Prostate gland (tissue), 2 donors: ENCODE measurements at places on chromosomes 6 and 20.

GRCh38 chr6:63816982-63817436, 181.4 kb downstream of the PHF3 start:
- no peak for DNase-seq

- DNase-seq: no peak
Measured at GRCh38 chr6:110348961-110349690, 9.0 kb downstream of the METTL24 start.

- no peak for DNase-seq
Measured at GRCh38 chr20:37311710-37312355, 22.4 kb downstream of the MANBAL start.

DNA sequence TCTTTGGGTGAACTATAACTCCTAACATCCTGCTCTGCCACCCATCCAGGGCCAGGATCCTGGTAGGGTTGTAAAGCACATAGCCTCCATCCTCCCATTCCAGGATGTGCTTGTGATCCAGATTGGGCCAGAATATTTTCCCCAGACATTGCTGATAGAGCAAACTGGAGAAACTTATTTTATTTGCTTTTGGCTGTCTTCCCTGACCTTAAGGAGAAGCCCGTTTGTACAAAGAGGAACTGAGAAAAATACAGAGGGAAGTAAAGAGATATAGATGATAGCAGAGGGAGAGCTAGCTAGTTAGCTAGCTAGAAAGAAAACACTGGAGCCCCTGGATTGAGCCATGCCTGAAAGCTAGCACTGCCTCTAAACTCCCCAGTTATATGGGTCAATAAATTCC, 9.0 kb upstream of the HDAC2 start:
- DNase-seq: no peak

- DNase-seq: no peak
Measured at GRCh38 chr20:45579184-45579583, at the start of gene WFDC8. TSS of gene WFDC8 (minus strand) at chr20:45579284. CDS start at chr20:45579247, 37 bp downstream.

GRCh38 chr6:132666118-132666517, 7.1 kb upstream of the TAAR1 start:
- no peak for DNase-seq

- no peak for DNase-seq
Measured at GRCh38 chr20:62650551-62651284, 8.4 kb downstream of the SLCO4A1 start.

- no peak for DNase-seq
Measured at GRCh38 chr6:105495515-105495914, 92.6 kb upstream of the PREP start.

- DNase-seq: no peak
Measured at GRCh38 chr6:170026751-170027646, 263.9 kb downstream of the DLL1 start.

- DNase-seq: peak; percentile 20
Measured at GRCh38 chr6:9540534-9541126, 874.2 kb downstream of the TFAP2A start.

DNA sequence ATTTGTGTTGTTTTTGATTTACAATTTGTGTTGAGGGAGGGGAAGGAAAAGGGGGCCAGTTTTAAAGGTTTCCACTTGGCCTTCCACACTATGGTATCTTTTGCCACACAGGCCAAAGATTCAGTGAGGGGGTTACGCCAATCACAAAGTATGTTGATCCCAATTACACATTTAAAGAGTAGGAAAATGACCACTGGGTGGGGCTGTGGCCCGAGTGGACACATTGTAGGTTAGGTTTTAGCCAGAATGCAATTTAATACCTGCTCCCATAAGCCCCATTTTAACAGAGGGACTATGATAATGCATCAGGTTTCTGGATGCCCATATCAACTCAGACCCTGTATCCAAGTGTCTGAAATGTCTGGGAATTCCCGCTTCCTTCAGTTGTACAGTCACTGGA, 15.6 kb downstream of the VGLL2 start:
- DNase-seq: no peak

DNA sequence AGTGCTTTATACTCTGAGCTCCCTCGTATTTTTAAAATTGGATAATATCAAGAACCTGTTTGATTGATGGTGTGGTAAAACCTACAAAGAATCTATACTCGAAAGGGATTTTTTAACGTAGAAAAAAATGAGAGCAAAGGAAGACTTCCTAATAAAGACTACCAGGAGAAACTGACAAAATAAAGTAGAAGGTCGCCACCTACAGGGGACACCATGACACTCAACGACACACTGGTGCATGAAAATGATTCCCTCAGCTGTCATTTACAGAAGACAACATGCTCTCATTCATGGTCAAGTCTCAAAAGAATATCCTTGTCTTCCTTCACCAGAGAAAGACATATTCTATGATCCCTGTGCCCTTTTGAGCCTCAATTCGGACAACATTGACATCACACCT, 10.1 kb upstream of the NHSL1 start:
- DNase-seq: peak; percentile 68

GRCh38 chr6:44373051-44373450, 14.5 kb upstream of the CDC5L start:
- DNase-seq: no peak

DNA sequence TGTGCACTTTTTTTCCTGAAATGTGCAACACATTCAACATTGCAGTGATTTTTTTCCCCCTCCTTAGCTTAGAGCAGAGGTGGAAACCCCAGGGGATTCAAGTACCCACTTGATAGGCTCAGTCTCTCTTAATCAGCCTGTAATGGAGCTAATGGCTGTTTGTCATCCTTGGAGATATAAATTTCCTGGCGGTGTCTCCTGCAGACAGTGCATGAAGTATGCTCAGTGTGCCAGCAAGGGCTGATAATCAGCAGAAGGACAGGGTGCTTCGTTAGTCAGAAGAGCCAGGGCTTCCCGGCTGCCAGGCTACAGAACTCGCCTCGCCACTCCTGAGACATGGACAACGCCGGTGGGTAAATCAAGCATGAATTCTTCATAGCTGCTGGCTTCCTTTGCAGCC, 69.8 kb upstream of the PHACTR2 start:
- DNase-seq: peak; percentile 12

- no peak for DNase-seq
Measured at GRCh38 chr6:44071670-44072451, 55.4 kb downstream of the MRPL14 start.

GRCh38 chr20:11035211-11035610, 361.4 kb upstream of the JAG1 start:
- DNase-seq: no peak

GRCh38 chr6:169075211-169075914, 178.3 kb downstream of the THBS2 start:
- DNase-seq: no peak
